ENCODE measurements at places on chromosomes 16 and 17. TPM values are rescaled to one million over a fixed set of nuclear protein-coding genes. Genes with fewer than 3 reads are reported as not detected.

DNA sequence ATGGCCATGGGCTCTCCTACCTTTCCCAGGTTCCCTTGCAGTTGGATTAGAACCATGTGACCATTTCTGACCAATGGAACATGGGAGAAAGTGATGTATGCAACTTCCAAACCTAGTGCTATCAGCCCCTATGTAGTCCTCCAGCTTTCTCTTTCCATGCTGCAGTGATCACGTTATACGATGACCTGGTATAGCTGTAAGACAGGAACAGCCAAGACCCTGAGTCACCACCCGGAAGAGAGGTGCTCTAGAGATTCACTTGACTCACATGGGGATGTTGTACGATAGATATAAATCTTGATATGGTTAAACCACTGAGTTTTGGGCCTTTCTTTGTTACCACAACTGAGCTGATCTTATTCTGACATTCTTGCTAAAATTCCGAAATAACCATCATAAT, 65.1 kb downstream of the NOG start:
- no peak overlapping the region for H3K4me3 ChIP-seq
- peaks cover 3% of the 10 kb centered on the region for H3K4me1 ChIP-seq
- DNase-seq: no peak
- no peaks in the 10 kb centered on the region for H3K36me3 ChIP-seq
- peaks cover 20% of the 10 kb centered on the region for H3K27me3 ChIP-seq

The CMTM2 gene
- total RNA-seq: 0.82 TPM

DNA sequence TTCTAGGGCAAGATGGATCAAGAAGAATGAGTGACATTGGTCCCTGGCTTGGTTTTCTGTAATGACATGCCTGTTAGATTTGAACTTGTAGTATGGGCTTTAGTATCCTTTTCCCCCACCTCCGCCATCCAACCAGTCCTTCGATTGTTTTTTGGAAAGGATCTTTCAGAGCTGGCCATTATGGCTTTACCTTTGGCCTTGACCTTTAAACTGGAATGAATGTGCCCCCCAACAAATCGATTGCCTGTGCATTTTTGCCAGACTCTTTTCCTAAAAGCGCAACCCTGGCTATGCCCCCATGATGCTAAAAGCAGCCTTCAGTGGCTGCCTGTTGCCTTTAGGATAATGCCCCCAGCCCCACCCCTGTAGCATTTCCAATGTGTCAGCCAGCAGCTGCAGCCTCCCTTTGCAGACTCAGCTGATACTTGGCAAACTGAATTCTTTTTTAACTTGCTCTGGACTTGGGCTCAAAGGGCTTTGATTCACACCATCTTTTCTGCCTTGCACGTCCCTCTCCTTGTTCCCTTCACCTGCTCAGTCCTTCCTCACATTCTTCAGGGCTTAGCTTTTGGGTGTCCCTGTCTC, 4.0 kb downstream of the GPRC5C start:
- no peaks in the 10 kb centered on the region for H3K36me3 ChIP-seq
- no peak for DNase-seq
- peaks cover 12% of the 10 kb centered on the region for H3K4me1 ChIP-seq
- H3K4me3 ChIP-seq: no peak overlapping the region
- H3K27ac ChIP-seq: no peak overlapping the region

DNA sequence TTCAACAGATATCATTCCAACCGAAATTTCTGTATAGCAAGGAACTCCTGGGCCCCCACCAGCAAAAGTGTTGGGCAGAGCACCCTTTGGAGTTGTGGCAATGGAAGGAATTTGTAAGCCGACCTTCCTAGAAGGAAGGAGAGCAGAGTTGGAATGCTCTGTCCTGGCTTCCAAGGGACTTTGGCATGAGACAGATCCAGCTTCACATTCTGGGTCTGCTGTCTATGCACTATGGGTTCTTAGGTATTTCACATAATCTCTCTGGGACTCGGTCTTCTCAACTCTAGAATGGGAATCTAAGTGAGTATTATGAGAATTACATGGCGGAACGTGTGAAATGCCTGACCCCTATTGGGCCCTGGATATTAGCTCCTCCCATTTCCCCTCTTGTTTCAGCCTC, 63.2 kb upstream of the MARCHF10 start:
- no peak overlapping the region for H3K27ac ChIP-seq
- H3K36me3 ChIP-seq: no peaks in the 10 kb centered on the region
- H3K4me1 ChIP-seq: no peaks in the 10 kb centered on the region

The TBC1D26 gene
- total RNA-seq: not detected

The PRSS27 gene
- total RNA-seq: 0.70 TPM

- H3K27me3 ChIP-seq: no peaks in the 10 kb centered on the region
- H3K27ac ChIP-seq: no peak overlapping the region
- no peak overlapping the region for H3K4me3 ChIP-seq
- peaks cover 9% of the 10 kb centered on the region for H3K36me3 ChIP-seq
- DNase-seq: no peak
- peaks cover 7% of the 10 kb centered on the region for H3K4me1 ChIP-seq
Observed at GRCh38 chr17:29096094-29096493, 53.2 kb downstream of the PIPOX start.

The CCL8 gene
- not detected for total RNA-seq

- peaks cover 48% of the 10 kb centered on the region for H3K27me3 ChIP-seq
- no peak for DNase-seq
- no peaks in the 10 kb centered on the region for H3K4me1 ChIP-seq
- H3K4me3 ChIP-seq: no peak overlapping the region
- H3K27ac ChIP-seq: no peak overlapping the region
- H3K36me3 ChIP-seq: no peaks in the 10 kb centered on the region
Observed at GRCh38 chr17:39612935-39613464, 5.3 kb upstream of the NEUROD2 start.

DNA sequence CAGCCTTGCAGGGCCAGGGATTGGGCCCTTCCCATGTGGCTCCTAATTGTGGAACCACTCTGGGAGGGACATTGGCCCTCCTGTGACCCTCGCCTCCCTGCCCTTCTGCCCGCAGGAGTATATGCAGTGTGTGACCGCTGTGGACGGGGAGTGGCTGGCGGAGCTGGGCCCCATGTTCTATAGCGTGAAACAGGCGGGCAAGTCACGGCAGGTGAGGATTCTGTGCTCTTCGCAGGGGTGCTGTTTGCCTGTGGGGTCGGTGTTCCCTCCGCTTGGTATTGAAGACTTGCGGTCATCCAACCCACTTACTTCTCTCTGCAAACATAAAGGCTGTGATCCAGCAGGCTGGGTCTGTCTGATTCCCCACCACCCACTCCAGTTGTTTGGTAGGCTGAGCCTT, 15.7 kb downstream of the DHX38 start:
- no peak for DNase-seq
- peaks cover 61% of the 10 kb centered on the region for H3K36me3 ChIP-seq
- no peaks in the 10 kb centered on the region for H3K27me3 ChIP-seq
- H3K4me1 ChIP-seq: no peaks in the 10 kb centered on the region
- no peak overlapping the region for H3K27ac ChIP-seq

DNA sequence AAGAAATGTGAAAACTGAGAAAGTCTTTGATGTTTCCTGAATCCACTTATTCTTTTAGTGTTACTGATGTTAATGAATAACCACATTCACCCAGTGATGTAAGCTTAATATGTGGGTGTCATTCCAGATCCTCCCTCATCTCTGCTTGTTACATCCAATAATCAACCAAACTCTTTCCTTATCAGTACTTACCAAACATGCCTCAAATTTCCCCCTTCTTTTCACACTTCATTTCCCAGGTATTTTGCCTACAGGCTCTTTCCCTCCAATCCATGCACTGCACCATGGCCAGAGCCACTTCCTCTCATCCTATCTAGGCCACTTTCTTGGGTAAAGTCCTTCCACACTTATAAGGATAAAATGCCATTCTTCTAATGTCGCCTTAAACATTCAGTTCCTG, 451.5 kb downstream of the NPIPA7 start:
- no peaks in the 10 kb centered on the region for H3K27me3 ChIP-seq
- H3K4me1 ChIP-seq: no peaks in the 10 kb centered on the region
- H3K36me3 ChIP-seq: no peaks in the 10 kb centered on the region
- H3K27ac ChIP-seq: no peak overlapping the region

- DNase-seq: no peak
- H3K36me3 ChIP-seq: peaks cover 22% of the 10 kb centered on the region
- H3K27ac ChIP-seq: peak overlapping the region; percentile 77
- no peaks in the 10 kb centered on the region for H3K27me3 ChIP-seq
Observed at GRCh38 chr17:2122641-2123302, 67.9 kb downstream of the HIC1 start.

The CACNG4 gene
- total RNA-seq: not detected

GRCh38 chr17:21119247-21119918, 7.4 kb upstream of the DHRS7B start:
- peaks cover 8% of the 10 kb centered on the region for H3K27me3 ChIP-seq
- peak; percentile 81 for DNase-seq
- H3K36me3 ChIP-seq: no peaks in the 10 kb centered on the region
- H3K4me1 ChIP-seq: peaks cover 11% of the 10 kb centered on the region
- H3K27ac ChIP-seq: no peak overlapping the region

The PVALEF gene
- not detected for total RNA-seq

The GRB7 gene
- total RNA-seq: not detected

The OTOA gene
- total RNA-seq: not detected

- DNase-seq: no peak
- no peak overlapping the region for H3K4me3 ChIP-seq
- H3K27ac ChIP-seq: no peak overlapping the region
- no peaks in the 10 kb centered on the region for H3K36me3 ChIP-seq
- H3K4me1 ChIP-seq: peaks cover 18% of the 10 kb centered on the region
Observed at GRCh38 chr16:80691111-80691741, 113.2 kb downstream of the CDYL2 start.

DNA sequence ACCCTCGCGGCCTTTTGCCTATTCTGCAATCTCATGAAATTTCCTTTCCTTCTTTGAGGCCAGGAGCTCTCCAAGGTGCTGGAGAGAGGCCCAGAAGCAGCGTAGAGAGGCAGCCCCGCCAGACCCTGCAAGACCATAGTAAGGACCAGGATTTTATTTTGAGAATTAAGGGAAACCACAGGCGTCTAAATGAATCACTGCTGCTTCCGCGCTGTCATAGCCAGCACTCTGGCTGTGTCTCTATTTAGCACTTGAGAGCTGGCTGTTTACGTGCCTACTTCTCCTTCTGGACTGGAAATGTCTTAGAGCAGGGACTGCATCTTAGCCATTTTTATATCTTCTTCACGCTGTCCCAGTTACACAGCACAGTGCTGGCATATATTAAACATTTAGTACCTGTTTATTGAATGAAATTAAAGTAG, 37.6 kb upstream of the PIRT start:
- peak; percentile 38 for DNase-seq
- H3K4me3 ChIP-seq: no peak overlapping the region
- no peaks in the 10 kb centered on the region for H3K36me3 ChIP-seq
- H3K4me1 ChIP-seq: no peaks in the 10 kb centered on the region

The BCKDK gene
- total RNA-seq: 38.9 TPM

- no peaks in the 10 kb centered on the region for H3K36me3 ChIP-seq
- no peak overlapping the region for H3K27ac ChIP-seq
- H3K4me3 ChIP-seq: no peak overlapping the region
- H3K27me3 ChIP-seq: peaks cover 3% of the 10 kb centered on the region
- no peaks in the 10 kb centered on the region for H3K4me1 ChIP-seq
Observed at GRCh38 chr16:74760007-74760767, 14.4 kb downstream of the FA2H start.

GRCh38 chr16:67541391-67542263, 13.0 kb downstream of the RIPOR1 start:
- H3K27ac ChIP-seq: peak overlapping the region; percentile 61
- peaks cover 11% of the 10 kb centered on the region for H3K36me3 ChIP-seq
- peaks cover 33% of the 10 kb centered on the region for H3K4me1 ChIP-seq

- no peak overlapping the region for H3K4me3 ChIP-seq
- H3K36me3 ChIP-seq: peaks cover 22% of the 10 kb centered on the region
- H3K27me3 ChIP-seq: no peaks in the 10 kb centered on the region
- no peak for DNase-seq
- H3K4me1 ChIP-seq: peaks cover 28% of the 10 kb centered on the region
- H3K27ac ChIP-seq: no peak overlapping the region
Observed at GRCh38 chr17:59796785-59797205, 89.3 kb downstream of the VMP1 start.

- no peaks in the 10 kb centered on the region for H3K27me3 ChIP-seq
- no peaks in the 10 kb centered on the region for H3K36me3 ChIP-seq
- no peaks in the 10 kb centered on the region for H3K4me1 ChIP-seq
Observed at GRCh38 chr17:79627184-79627765, 16.4 kb upstream of the RBFOX3 start.

DNA sequence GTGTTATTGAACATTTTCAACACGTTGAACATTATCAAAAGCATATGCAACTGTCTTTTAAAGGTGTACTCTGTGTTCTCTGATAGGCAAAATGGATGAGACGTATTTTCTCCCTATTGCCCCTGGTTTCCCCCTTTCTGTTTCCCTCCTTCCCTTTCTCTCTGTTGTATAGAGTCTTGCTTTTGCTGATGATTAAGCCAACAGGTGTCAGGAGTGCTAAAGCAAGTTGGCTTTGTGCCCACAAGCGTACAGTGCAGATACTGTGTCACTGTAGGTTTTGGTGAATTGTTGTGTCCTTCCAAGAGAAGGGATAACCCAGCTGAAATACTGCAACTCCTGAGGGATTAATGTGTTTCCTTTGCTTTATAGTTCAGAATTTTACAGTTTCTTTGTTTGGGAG, 74.4 kb downstream of the COX10 start:
- H3K27me3 ChIP-seq: no peaks in the 10 kb centered on the region
- H3K36me3 ChIP-seq: peaks cover 11% of the 10 kb centered on the region
- no peak overlapping the region for H3K4me3 ChIP-seq
- H3K4me1 ChIP-seq: no peaks in the 10 kb centered on the region
- no peak for DNase-seq

DNA sequence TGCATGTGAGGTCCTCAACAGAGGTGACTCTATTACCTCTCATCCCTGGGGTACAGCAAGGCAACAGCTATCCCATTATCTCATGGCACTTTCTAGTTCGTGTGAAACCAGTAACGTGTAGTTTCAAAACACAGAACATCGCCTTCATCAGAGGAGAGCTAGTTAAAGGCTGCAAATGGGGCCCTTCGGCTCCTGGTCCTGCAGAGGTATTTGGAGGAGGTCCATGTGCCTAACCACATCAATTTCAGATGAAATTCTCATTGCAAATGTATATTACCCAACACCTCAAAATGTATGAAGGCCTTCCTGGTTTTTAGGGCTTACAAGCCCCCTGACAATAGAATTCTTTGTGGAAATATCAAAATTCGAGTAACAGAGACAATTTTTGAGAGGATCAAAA, 95.7 kb upstream of the PSMD7 start:
- no peaks in the 10 kb centered on the region for H3K36me3 ChIP-seq
- no peak overlapping the region for H3K27ac ChIP-seq
- DNase-seq: no peak
- H3K27me3 ChIP-seq: peaks cover 2% of the 10 kb centered on the region
- H3K4me3 ChIP-seq: no peak overlapping the region

- DNase-seq: no peak
- no peak overlapping the region for H3K27ac ChIP-seq
- H3K4me1 ChIP-seq: no peaks in the 10 kb centered on the region
- no peaks in the 10 kb centered on the region for H3K36me3 ChIP-seq
- no peak overlapping the region for H3K4me3 ChIP-seq
Observed at GRCh38 chr16:35714665-35715064, 2255.3 kb downstream of the TP53TG3F start.

The CLN3 gene
- total RNA-seq: 52.2 TPM

DNA sequence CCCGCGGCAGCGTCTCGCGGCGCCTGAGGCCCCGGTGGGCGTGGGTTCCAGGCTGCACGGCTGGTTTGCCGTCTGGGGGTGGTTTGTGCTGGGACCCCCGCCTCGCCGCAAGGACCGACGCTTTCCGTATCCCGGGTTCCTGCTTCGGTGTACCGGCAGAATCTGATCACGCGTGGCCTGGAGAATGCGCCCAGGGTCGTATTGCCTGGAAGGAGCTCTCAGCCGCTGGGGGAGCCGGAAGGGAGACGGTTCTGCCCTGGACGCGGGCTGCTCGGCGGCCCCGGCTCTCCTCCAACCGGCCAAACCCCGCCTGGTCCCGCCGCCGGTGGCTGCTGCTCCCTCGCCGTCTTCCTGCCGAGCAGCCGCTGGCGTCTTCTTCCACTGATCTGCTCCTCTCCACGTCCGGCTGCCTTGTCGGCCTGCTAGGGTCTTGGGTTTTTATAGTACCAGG, 39.8 kb downstream of the ZNF778 start:
- peaks cover 21% of the 10 kb centered on the region for H3K27me3 ChIP-seq
- peak; percentile 33 for DNase-seq
- peaks cover 23% of the 10 kb centered on the region for H3K4me1 ChIP-seq
